ENCODE measurements at places on chromosomes 3 and 15.

- no peak for DNase-seq
These were observed 89.8 kb upstream of the MEX3B start for GRCh38 chr15:82135638-82136037.

DNA sequence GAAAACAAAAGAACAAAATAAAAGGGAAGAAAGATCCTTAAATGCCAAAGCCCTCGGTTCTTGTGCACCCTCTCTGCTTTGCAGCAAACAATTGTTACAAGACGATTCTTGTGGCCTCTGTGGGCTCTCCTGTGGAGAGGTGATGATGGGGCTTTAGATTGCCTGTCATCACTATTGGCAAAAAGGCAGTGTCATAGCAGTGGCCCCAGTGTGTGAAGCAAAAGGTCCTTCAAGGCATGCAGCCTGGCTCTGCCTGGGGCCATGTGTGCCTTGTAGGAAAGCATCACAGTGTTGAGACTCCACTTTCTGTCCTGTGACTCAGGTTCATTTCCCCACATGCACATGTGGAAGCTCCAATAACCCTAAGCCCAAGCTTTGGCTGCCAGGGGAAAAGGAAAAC is 43.7 kb downstream of the POC1A start:
- no peak for DNase-seq

DNA sequence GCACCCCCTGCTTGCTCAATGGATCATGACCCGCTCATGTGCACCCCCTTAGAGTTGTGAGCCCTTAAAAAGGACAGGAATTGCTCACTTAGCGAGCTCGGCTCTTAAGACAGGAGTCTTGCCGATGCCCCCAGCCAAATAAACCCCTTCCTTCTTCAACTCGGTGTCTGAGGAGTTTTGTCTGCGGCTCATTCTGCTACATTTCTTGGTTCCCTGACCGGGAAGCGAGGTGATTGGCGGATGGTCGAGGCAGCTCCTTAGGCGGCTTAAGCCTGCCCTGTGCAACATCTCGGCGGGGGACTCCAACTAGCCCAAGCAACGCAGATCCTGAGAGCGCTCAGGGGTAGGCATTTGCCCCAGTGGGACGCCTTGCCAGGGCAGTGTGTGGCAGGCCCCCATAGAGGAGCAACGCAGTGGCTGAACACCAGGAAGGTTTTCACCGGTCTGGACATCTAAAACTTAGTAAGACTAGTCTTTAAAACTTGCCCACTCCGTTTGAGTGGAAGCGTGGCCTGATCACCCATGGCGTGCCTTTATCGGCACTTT is 9.5 kb downstream of the SLCO2A1 start:
- DNase-seq: no peak

- no peak for DNase-seq
These were observed 172.6 kb downstream of the RBMS3 start for GRCh38 chr3:29453284-29454001.

- DNase-seq: no peak
These were observed 287.0 kb upstream of the LYSMD4 start for GRCh38 chr15:100020189-100020588.

GRCh38 chr15:32851572-32851971 is 133.8 kb downstream of the GREM1 start:
- DNase-seq: no peak

- no peak for DNase-seq
These were observed 168.7 kb upstream of the STAC start for GRCh38 chr3:36211652-36211999.

- no peak for DNase-seq
These were observed 31.4 kb upstream of the ZBTB38 start for GRCh38 chr3:141336672-141337522.

DNA sequence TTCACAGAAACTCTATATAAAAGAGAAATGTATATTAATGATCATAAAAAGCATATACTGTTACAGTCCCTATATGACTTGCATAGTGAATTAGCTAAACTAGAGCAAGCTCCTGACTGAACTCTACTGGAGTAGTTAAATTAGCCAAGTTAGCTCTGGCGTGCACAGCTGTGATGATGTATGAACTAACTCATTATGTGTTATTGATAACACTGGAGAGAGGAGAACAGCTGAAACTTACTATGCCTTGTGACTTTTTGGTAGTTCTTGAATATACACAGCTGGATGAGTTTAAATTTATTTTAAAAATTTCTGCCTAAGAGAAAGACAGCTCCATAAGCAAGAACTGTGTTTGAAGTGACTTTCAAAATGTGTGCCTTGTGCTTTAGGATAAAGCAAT is 8.1 kb downstream of the TIPARP start:
- no peak for DNase-seq
